ENCODE measurements at places on chromosomes 2 and 18.

GRCh38 chr2:191478799-191479679, 198.9 kb upstream of the NABP1 start:
- no peak for DNase-seq

GRCh38 chr2:188327518-188328213, 36.0 kb downstream of the GULP1 start:
- no peak for DNase-seq

GRCh38 chr2:102736110-102736409, 25.8 kb upstream of the TMEM182 start:
- no peak for DNase-seq

DNA sequence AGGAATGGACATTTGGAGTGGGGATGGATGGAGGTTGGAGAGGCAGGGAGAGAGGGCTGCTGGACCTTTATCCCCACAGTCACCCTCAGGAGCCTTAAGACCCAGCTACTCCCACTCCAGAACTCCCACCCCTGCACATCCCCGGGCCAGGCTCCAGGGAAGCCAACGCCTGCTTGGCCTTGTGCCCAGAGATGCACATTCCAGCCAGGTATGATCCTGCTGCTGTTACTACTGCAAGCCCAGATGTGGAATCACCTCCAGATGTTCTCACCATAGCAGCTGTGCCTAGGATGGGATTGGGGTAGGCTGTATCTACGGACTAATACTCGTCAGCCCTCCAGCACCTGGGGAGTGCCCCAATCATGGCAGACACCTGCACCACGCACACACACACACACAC, 71.7 kb downstream of the ZFP36L2 start:
- no peak for DNase-seq

- DNase-seq, result peak; percentile 17
Measured at GRCh38 chr2:129923265-129924091, 56.0 kb upstream of the RAB6C start.

DNA sequence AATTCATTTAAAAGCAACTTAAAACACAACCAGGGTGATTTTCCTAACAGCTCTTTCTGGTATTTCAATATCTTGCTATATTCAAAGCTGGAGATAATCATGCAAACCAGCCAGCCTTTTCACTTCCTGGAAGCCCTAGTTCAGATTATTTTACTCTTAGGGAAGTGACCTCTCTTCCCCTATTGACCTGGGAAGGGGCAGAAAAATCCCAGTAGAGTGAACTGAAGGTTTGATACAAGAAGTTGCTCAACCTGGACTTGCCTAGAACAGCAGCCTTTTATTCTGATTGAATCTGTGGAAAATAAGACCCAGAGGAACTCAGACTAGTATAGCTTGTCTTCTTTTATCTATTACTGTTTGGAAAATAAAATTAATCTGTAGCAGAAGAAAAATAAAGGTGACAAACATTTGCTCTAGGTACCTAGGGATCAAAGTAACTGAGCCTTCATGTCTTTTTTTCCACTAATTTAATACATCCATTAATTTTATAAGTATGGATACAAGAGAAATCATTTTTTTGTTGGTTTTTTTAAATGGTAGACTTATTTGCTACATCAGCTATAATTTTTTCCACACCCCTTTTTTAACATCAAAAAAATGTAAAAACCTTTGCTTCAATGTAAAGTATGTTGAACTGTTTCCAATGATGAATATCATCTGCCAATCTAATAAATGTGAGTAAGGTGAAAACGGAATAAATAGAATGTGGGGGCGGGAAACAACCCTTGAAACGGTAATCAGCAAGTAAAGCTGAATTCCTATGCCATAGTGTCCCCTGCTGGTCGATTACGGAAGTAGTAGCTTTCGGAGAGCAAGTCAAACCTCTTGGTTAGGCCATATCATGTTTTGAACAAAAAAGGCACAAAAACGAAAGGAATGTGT, 629.9 kb downstream of the NRXN1 start:
- DNase-seq, result peak; percentile 61

- no peak for DNase-seq
Measured at GRCh38 chr2:5377323-5377722, 314.9 kb upstream of the SOX11 start.

GRCh38 chr2:166468124-166469024, 25.7 kb downstream of the SCN7A start:
- DNase-seq, result no peak

- no peak for DNase-seq
Measured at GRCh38 chr2:39728941-39729351, 50.1 kb downstream of the THUMPD2 start.

- no peak for DNase-seq
Measured at GRCh38 chr2:235642446-235643098, 148.7 kb downstream of the AGAP1 start.

GRCh38 chr2:132911726-132912724, 242.0 kb upstream of the LYPD1 start:
- DNase-seq, result no peak

DNA sequence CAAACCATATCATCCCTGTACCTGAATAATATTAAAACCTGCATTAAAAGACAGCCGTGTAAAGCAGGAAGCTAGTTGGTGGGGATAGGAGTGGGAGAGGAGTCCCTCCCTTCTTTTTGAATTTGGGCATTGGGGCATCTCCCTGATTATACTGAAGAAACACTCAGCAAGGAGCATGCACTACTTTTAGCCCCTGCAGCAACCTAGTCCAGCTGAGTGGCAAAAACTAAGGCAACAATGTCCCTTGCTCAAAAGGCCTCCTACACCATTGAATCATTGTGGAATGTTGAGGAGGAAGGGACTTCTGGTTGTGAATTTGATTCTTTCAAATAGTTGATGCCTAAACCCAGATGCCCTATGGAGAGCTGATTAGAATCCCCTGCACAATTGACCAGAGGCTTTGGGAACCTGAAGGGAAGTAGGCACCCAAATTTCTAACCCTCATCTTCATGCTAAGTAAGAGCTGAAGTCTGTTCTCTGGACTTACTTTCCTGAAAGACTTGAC, 111.7 kb downstream of the DDX1 start:
- no peak for DNase-seq

- no peak for DNase-seq
Measured at GRCh38 chr2:29920631-29921559, 491 bp downstream of the ALK start.

GRCh38 chr2:224194161-224194560, 155.1 kb upstream of the SERPINE2 start:
- no peak for DNase-seq

GRCh38 chr2:219949053-219949452, 321.6 kb downstream of the SLC4A3 start:
- DNase-seq, result no peak

DNA sequence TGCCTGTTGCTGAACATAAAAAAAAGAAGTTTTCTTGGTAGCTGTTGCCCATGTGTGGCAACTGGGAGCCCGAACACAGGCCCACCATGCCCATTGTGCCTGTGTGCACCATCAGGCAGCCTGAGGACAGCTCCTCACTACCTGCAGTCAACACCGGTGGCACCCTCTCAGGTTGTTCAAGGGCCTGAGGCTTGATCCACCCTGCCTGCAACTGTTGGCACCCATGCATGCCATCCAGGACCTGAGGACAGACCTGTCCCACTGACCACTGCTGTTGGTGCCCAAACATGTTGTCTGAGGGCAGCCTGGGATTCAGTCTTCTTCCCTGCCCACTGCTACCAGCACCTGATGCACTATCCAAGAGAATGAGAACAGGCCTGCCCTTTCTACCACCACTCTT, 661.1 kb upstream of the ZNF804A start:
- no peak for DNase-seq

GRCh38 chr18:69944436-69944835, 3.2 kb downstream of the CD226 start:
- no peak for DNase-seq

DNA sequence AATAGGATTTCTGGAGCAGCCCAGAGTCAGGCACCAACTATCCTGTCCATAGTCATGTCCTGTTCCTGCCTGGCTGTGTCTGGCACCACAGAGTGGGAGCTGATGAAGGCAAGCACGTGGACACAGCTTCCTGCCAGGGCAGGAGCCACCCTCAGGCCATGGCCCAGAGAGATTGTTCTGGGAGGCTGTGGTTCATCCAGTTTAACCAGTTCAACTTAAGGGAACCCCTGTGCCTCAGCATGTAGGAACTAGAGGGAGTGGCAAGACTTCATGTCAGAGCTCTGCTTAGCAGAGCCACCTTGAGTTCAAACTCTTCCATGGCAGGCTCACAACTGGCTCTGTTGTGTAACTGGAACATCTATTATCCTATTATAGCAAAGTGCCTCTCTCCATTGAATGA, 73.2 kb upstream of the NCKAP5 start:
- DNase-seq, result no peak

GRCh38 chr2:53784436-53784835, 2.3 kb downstream of the ASB3 start:
- no peak for DNase-seq

GRCh38 chr2:71492112-71492511, 38.8 kb downstream of the DYSF start:
- DNase-seq, result no peak

DNA sequence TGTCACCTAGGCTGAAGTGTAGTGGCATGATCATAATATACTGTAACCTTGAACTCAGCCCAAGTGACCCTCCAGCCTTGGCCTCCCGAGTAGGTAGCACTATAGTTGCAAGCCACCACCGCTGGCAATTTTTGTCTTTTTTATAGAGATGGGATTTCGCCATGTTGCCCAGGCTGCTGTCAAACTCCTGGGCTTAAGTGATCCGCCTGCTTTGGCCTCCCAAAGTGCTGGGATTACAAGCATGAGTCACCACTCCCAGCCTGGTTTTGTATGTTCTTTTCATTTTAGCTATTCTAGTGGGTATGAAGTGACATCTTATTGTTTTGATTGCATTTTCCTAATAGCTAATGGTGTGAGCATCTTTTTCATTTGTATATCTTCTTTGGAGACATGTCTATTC, 11.3 kb upstream of the EXOC6B start:
- DNase-seq, result no peak

Data from Panc1 (cell line).